ENCODE measurements at places on chromosomes 13 and 19.

GRCh38 chr19:28504139-28504538 lies 708.8 kb downstream of the UQCRFS1 start:
- DNase-seq = no peak

GRCh38 chr13:49417161-49417560 lies 26.7 kb downstream of the CAB39L start:
- DNase-seq = no peak

DNA sequence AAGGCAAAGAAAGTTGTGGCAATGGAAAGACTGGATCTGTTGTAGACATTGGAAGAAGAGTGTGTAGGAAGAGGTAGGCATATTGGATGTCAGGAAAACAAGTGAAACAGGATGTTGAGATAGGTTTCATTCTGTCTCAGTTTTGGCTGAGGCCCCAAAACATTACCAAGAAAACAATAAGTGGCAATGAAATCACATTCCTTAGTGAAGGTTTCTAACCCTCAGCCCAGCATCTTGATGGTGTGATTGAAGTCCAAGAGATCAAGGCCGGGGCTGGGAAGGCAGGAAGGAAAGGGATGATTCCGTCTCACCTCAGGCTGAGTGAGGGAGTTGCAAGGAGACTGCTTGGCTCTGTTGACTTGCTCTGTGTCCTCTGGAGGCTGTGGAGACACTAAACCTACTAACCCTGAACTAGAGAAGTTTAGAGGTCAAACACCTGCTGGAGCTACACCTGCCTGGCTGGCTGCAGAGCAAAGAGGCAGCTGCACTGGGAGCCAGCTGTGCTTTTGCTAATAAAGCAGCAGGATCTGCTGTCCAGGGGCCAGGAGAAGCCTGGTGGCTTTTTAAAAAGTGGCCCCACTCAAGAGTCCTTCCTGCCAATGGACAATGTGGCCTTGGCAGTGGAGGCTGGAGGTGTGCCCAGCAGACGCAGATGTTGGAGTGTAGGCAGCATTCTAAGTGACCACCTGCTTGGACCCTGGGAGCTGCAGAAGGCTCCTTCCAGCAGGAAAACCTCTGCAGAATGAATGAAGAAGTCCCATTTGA lies 53.6 kb downstream of the DGKH start:
- no peak for DNase-seq

DNA sequence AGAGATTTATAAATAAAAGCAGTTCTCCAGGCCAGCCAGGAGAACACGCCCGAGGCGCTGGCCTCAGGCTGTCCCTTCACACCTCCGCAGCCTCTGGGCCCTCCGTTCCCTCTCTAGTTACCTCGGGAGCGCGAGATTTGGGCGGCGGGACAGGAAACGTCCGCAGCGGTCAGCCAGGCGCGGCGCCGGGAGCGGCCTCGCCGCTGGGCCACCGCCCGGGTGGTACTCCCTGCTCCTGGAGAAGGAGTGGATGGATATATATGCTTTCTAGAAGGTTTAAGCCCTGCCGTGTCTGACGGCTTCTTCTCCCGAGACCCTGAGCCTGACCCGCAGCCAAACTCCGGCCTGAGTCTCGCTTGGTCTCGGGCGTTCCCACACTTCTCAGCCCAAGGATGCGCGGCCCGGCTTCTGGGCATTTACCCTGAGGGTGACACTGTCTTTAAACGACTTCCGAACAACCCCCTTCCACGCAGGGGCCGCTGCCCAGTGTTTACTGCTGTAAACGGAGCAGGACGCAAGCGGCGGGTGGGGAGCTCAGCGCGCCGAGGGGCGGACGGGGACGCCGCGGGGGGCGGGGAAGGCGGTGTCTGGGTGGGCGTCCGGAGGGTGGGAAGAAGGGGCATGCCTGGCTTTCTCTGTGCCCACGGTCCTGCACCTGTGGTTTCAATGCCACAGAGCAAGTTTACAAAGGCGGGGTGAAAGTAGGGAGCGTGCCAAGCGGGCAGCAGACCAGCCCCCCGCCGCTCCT lies 2.0 kb upstream of the ZIC2 start:
- DNase-seq = no peak

- DNase-seq = no peak
These were observed 442 bp downstream of the RAB8A start for GRCh38 chr19:16111909-16112752.
